ENCODE measurements at places on chromosomes 2 and 18.

DNA sequence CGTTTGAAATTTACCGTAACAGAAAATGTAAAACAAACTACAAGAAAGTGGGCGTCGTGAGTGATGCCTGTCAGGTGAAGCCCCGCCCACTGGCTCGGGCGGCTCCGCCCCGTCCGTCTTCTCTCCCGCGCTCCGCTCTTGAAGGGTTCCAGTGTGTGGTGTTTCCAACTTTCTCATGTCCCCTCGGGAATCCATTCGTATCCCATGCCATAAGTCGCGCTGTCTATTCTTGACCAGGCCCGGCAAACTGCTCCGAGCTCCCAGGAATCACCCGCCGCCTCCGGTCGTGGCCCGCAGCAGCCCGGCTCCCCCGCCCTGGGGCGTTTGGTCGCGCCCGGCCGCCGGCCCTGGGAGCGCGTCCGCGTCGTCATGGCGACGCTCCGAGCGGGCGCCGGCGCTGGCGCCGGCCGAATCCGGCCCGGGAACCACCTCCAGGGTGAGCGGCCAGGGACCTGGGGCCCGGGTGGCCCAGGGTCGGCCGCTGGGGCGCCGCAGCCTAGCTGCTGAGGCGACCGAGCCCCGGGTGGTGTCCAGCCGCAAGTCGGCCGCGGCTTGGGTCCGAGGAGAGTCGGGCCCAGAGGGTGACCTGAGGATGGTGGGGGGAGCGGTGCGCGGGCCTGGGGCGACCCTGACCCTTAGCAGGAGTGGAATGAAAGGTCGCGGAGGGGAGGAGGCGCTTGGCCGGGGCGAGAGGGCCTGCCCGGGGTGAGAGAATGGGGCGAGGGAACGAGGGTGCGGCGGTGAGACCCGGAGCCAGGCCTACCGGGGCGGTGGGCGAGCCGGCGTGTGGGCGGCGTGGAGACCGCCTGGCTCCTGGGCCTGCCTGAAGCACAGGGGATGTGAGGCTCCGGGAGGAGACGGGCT, at the start of gene CFAP221:
TSS of gene CFAP221 (plus strand) at position 375 of the 864 bp plus-strand sequence. CDS start 1,683 bp downstream, outside the sequence.
- DNase-seq: peak; percentile 38

- no peak for DNase-seq
Observed at GRCh38 chr2:23900541-23901322, 26.2 kb downstream of the ATAD2B start.

GRCh38 chr18:76546436-76546835, 51.4 kb upstream of the ZNF516 start:
- no peak for DNase-seq

- DNase-seq: no peak
Observed at GRCh38 chr2:42073739-42074503, 26.1 kb downstream of the PKDCC start.

GRCh38 chr2:157732596-157732995, 103.9 kb upstream of the ACVR1C start:
- DNase-seq: no peak

DNA sequence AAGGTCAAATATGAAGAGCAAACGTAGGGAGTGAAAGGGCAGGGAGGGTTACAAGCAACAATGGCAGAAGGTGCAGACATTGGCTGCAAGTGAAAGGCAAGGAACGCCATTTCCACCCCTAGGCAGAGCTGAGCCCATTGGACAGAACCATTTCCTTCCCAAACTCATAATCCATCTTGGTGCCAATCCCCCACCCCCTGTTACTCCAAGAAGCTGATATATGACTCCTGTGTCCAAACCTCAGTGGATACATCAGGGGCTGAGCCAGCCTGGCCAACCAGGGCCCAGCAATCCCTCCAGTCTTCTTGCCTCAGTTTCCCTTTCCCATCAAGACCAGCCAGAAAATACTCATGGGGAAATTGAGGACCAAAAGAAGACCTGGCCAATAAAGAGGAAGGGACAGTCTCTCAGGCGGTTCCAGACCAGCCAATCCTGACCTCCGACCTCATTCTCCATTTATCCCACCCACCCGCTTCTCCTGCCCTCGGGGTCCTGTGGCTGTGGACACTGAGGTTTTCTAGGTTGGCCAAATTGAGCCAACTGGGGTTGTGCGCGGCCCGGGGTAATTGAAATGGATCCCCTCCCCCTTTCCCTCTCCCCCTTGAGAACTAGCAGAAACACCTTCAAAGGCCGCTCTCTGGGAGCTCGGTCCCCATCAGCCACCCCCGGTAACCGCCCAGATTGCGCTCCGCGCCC, 24.8 kb downstream of the TNS1 start:
- no peak for DNase-seq

- no peak for DNase-seq
Observed at GRCh38 chr2:25381502-25381901, 39.8 kb upstream of the DNMT3A start.

- no peak for DNase-seq
Observed at GRCh38 chr18:2102022-2102421, 469.3 kb downstream of the METTL4 start.

- DNase-seq: no peak
Observed at GRCh38 chr2:170176212-170176611, 1.7 kb upstream of the MYO3B start.

DNA sequence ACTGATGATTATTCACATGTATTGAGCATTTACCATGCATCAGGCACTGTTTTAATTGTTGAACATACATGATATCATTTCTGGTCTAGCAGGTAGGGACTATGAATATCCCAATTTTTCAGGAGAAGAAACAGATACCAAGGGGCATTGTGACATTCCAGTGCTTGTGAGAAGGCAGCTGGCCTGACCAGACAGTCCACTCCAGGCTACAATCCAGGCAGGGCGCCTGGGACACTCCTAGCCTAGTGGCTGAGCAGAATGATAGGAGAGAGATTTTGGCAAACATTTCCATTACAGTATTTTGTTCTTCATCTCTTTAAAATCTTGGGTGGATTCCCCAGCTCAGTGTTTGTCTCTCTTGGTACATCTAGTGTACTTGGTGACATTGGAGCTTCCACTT, 24.9 kb downstream of the ZNF892 start:
- no peak for DNase-seq

- DNase-seq: no peak
Observed at GRCh38 chr2:159265171-159265576, 21.3 kb downstream of the WDSUB1 start.

GRCh38 chr2:3313781-3314375, 63.7 kb downstream of the EIPR1 start:
- DNase-seq: no peak
